ENCODE measurements at places on chromosomes 5 and 9.

- DNase-seq = no peak
Measured at GRCh38 chr5:51404255-51404654, 21.0 kb downstream of the ISL1 start.

DNA sequence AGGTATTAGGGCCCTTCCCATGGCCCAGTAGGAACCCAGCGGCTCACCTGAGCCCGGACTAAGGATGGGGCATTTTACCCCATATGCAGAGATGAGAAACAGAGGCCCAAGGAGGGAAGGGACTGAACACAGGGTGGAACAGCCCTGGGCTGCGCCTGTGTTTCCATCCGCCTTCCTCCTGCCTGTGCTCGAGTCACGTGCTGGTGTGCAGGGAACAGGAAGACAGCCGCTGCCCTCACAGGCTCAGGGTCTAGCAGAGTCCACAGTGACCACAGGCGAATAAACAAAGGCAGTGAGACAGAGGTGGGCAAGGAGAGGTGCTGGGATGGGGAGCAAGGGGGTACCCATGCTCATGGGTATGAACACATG is 129.4 kb downstream of the C9orf50 start:
- no peak for DNase-seq

DNA sequence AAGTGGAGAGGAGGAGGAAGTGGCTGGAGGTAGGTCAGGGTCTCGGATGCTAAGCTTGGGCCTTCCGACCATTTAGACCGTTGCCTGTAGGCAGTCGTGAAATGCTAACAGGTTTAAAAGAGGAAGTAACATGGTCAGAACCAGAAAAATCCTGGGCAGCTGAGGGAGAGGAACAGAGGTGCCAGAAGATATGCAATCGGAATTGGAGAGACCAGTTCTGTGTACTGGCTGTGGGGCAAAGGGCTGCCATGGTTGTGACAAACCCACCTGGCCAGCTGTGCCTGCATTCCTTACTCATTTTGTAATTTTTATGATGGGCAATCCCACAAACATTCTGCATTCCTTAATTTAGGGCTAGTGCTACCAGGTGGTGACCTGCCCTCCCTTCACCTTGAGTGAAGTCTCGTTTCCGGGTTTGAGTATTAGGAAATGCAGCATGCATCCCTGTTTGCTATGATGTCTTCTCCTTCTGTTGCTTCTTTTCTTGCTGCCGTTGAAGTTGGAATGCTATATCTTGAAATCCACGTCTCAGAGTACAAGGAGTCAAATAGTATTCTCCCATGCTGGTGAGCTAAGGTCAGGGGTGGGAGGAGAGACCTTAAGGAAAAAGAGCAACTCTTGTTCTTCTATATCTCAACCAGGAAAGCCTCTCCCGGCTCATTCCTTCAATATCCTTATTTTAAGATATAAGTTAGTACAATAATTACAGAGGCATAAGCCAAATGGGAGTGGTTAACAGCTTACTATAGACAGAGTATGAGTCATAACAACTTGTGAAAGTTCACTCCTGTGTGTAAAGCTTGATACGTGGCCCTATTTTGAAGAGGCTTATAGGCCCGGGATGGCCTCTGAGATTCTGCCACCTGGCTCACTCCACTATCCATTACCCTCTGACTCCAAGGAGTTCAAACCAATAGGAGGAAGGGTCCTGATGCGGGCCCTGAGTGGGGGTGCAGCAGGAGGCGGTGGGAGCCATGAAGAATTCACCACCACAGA is 37.0 kb downstream of the B4GALT1 start:
- DNase-seq = no peak

- no peak for DNase-seq
Measured at GRCh38 chr5:160792281-160792680, 59.7 kb downstream of the ATP10B start.

DNA sequence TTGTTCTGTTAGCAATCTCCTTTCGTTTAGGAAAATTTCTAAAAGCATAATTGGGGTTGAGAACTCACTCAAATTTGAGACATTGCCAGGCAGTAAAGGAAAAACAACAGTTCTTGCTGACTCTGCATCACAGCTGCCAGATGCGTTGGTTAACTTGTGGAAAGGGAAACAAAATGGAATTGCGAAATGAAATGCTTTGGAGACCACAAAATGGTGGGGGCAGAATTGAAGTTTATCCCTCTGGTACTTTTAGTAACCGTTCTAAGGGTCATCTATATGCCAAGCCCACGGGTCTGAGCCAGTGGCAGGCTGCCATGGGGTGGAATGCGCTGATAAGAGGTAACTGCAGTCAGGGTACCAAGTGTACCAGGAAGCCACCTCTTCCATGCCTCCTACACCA is 28.6 kb upstream of the SELENOP start:
- peak; percentile 69 for DNase-seq

Data from mucosa of gallbladder (tissue), 1 donor.